ENCODE measurements at places on chromosomes 12 and 14. TPM values are rescaled to one million over a fixed set of nuclear protein-coding genes. Genes with fewer than 3 reads are reported as not detected.

The CYP27B1 gene
- total RNA-seq, result 2.5 TPM

DNA sequence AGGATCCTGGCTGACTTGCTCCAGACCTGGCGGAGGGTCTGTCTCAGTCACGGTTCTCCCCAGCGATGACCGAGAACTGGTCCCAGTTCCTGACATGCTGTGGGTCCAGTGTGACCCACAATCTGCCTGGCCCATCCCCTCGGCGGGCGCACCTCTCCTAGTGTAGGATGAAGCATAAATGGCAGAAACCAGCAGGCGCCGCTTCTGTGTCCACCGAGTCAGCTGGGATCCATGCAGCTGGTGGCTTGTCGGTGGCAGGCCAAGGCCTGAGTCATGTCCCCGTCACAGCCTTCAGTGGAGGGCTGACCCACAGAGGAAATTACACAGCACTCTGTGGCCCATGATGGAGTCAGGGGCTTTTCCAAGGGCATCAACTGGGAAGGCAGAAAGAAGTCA lies 38.5 kb downstream of the NFKBIA start:
- DNase-seq, result no peak

The BEGAIN gene
- not detected for total RNA-seq

DNA sequence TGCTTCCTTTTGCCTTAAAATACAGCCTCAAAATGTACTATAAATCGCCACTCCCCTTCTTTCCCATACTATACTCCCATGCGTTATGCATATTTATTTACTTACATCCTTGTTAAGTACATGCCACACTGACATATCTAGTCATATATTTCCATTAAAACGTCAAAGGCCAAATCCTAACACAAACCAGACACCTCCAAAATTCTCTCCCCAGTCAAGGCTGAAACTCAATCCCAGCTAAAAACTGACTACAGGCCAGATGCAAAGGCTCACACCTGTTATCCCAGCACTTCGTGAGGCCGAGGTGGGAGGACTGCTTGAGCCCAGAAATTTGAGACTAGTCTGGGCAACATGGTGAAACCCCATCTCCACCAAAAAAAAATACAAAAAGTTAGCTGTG lies 5.7 kb upstream of the CAND1 start:
- DNase-seq, result no peak

The VEZT gene
- 47.2 TPM for total RNA-seq

DNA sequence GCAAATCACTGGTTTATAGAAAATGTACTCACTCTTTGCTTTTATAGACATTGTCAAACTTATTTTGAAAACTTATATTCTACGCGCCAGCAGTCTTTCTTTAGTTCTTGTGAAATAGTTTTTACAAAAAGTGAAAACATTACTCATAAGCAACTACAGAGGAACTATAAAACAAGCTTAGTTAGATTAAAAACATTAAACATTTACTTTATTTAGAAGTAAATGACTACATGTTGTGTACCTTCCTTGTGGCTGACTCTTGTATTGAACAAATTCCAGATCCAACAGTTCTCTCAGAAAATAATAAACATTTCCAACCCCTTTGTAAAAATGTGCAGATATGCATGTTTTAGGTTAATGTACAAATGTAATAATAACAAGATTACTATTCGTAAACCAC lies 198.5 kb downstream of the SOX5 start:
- no peak for DNase-seq

- DNase-seq, result no peak
Measured at GRCh38 chr14:80434574-80435321, 223.4 kb upstream of the DIO2 start.

The SLC25A21 gene
- total RNA-seq, result not detected

DNA sequence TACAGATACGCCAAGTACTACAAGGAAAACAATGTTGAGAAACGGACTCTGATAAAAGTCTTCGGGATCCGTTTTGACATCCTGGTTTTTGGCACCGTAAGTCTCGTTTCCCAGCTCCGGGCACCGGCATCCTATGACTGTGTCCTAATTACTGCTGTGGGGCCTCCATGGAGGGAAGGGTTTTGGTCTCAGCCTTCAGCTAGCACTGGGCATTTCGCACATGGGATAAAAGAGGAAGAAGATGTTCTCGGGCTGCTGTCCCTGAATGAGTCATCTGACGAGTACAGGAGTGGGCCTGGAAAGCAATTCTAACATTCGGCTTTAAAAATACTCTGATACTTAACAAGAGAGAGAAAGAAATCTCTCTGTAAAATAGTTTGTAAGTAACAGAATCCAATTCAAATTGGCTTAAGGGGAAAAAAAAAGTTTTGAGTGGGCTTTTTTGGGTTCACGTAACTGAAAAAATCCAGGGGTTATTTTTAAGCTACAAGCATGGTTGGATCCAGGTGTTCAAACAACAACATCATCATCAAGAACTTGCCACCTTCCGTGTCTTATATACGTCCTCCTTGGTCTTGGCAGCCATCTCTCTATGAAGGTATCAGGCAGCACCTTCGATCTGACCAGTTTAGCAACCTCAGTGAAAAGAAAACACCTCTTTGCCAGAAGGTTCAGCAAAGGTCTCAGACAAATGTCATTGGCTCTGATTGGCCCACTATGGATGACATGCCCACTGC lies 34.4 kb upstream of the P2RX4 start:
- DNase-seq, result no peak

All from activated B cell treated with CpG ODN at 0.5 μM for 24 hours (primary cell).